NCI-H526 (cell line): ENCODE measurements at places on chromosomes 4 and X.

- no peak for DNase-seq
Measured at GRCh38 chr4:163470391-163470790, 3.2 kb downstream of the TKTL2 start.

DNA sequence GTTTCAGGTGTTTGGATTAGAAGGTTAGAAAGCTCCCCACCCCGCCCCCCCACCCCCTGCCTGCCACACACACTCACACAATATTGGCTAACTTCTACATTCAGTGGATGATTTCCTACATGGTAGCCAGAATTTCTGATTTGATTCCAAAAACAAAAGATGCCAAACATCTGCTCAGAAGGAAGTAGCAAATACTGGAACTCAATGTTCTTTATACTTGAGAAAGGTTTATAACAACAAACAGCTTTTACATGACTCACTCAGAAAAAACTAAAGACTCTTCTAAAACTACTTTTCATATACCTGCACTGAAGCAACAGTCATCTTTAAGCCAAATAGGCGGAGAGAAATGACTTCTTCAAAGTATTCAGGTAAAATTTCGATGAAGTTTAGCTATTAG lies 750.5 kb upstream of the POU3F4 start:
- no peak for DNase-seq

- peak; percentile 16 for DNase-seq
Measured at GRCh38 chr4:148787831-148788477, 345.7 kb upstream of the NR3C2 start.

DNA sequence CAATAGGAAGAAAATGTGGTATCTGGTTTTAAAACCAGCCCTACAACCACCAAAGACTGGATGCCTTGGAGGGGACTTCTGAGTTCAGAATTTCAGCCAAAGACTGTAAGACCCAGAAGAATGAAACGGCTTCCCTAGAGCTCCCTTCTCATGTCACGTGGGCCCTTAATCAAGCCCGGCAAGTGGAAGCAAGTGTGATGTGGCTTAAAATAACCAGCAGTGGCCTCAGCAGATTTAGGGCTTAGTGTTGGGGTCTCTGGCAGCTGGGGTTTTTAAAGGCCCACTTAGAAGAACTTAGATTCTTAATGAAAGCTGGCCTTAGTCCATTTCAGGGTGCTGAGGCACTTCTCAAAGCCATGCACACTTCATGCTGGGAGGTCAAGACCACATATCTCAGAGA lies 111.2 kb upstream of the TBC1D9 start:
- no peak for DNase-seq

GRCh38 chrX:8289523-8289922 lies 118.5 kb upstream of the VCX2 start:
- DNase-seq: no peak

DNA sequence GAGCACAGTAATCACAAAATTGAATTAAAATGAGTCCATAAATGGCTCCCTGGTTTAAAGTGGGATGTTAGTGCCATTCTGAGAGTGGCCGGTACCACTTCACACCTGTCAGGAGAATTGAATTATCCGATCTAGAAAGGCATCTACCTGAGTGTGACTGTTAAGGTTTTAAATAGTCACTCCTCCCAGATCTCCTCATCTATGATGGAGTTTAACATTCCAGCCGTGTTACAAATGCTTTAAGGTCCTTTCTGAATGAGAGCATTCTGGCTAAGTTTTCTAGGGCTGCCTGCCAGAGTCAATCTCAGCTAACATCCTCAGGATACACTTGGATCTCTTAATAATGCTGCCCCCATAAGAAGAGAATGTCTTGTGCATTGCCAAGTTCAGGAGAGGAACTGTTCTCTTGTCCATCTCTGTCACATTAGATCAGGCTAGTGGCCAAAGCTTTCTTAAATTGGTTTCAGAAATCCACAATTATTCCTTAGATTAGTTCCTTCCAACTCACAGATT lies 231.1 kb downstream of the SLC39A8 start:
- no peak for DNase-seq

GRCh38 chr4:88101165-88101564 lies 57.3 kb downstream of the ABCG2 start:
- no peak for DNase-seq

DNA sequence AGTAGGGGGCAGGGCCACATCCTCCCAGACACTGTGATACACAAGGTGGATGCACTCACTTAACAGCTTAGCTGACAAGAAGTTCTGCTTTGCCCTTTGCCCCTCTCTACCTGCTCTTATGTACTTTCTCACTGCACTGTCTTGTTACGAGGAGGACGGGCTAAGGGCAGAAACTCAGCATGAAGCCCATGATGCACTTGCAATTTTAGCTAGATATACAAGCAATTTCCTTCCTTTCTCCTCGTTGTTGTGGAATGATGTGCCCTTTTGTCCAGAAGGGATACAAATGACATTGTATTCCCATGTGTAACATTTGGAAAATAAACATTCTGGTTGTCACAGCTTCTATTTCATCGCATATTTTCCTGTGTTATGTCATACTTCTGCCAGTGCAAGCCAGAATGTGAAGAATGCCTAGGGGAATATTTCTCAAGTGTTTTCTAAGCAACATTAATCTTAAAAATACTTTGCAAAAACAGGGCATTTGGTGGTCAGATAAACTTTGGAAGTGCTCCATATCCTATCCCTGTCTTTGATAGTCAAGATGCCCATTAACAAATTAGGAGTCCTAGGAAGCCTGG lies 47.2 kb downstream of the MAOA start:
- no peak for DNase-seq

GRCh38 chr4:188023682-188024081 lies 28.1 kb downstream of the ZFP42 start:
- DNase-seq: peak; percentile 30

GRCh38 chrX:148311544-148311943 lies 188.9 kb upstream of the AFF2 start:
- no peak for DNase-seq

- no peak for DNase-seq
Measured at GRCh38 chr4:82479562-82479961, 49.2 kb downstream of the ENOPH1 start.

- DNase-seq: no peak
Measured at GRCh38 chr4:84237008-84237407, 262.1 kb downstream of the NKX6-1 start.

- DNase-seq: no peak
Measured at GRCh38 chr4:54268151-54268550, 39.1 kb downstream of the PDGFRA start.

- DNase-seq: peak; percentile 61
Measured at GRCh38 chrX:76253432-76253831, 80.6 kb downstream of the PBDC1 start.

- no peak for DNase-seq
Measured at GRCh38 chr4:76720121-76720520, 177.8 kb downstream of the SOWAHB start.

DNA sequence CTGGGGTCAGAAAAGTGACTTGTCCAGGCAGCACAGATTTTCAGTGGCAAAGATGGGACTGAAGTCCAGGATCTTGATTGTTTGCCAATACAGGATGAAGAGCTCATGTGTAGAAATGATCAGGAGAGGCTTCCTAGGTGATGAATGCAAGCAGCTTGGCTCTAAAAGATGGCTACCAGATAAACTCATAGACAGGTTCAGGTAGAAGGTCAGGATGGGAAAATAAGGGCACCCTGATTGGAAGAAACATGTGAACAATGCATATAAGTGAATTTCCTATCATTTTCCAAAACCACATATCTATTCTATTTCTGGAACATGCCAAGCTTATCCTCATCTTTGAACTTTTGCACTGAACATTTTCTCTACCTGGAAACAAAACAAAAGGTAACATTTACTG lies 87.7 kb downstream of the FAM13A start:
- DNase-seq: no peak

GRCh38 chrX:49910344-49910743 lies 12.1 kb upstream of the CLCN5 start:
- DNase-seq: no peak

- no peak for DNase-seq
Measured at GRCh38 chrX:78592030-78592429, 67.1 kb downstream of the RTL3 start.

DNA sequence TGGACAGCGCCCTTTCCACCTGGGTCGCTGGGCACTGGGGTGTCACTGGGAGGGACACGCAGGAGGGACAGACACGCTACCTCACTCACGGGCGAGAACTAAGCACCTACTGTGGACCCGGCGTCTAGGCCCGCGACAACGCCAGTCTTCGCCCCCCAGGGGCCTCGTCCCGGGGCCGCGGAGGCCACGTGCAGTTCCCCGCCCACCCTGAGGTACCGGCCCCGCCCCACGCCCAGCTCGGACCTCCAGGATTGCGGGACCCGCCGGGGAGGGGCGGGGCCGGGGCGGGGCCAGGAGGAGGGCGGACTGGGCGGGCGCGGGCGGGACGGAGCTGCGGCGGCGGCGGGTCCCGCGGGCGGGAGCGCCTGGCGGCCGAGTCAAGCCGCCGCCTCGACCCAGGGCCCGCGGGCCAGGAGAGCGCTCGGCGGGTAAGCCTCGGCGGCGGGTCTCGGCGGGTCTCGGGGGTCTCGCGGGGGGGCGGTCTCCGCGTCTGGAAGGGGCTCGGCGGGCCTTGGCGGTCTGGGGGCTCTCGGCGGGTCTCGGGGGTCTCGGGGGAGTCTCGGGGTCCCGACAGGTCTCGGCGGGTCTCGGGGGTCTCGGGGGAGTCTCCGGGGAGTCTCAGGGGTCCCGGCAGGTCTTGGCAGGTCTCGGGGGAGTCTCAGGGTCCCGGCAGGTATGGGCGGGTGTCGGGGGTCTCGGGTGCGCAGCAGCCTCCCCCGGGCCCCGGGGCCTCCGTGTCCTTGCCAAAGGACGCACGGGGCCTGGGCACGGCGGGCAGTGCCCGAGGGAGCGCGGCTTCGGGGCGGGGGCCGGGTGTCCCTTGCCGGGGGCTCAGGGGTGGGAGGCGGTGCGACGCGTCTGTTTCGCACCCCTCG lies at the start of gene SH3BP2:
Gene SH3BP2 (plus strand): TSS at position 375 of the 875 bp plus-strand sequence. CDS start 27,533 bp downstream, outside the sequence.
- peak; percentile 88 for DNase-seq

DNA sequence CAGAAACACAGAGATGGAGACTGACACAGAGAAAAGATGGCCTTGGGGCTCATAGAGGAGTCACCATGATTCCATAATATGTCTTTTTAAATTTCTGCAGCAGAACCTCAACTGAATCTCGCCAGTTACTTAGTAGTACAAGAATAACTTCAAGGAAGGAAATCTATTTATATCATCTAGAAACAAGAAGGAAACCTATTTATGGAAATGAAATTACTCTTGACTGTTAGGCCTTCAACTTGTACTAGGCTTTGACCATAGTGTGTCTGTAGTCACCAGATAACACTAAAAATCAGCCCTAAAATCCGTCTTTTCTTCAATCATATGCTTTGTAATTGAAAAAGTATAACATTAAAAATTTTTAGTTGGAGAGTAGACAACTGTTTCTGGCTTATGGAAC lies 740.4 kb downstream of the TRIML1 start:
- DNase-seq: no peak

GRCh38 chr4:139666735-139667281 lies 1.2 kb downstream of the MGST2 start:
- peak; percentile 85 for DNase-seq
